ENCODE measurements at places on chromosomes 1 and 21. TPM values are rescaled to one million over a fixed set of nuclear protein-coding genes. Genes with fewer than 3 reads are reported as not detected.

GPA33 gene
- 0.26 TPM for total RNA-seq

CAPN9 gene
- 9.3 TPM for total RNA-seq

TM2D1 gene
- total RNA-seq, result 32.6 TPM

GRCh38 chr1:174788981-174789380 is 210.8 kb upstream of the CACYBP start:
- H3K4me3 ChIP-seq, result no peak overlapping the region
- H3K27me3 ChIP-seq, result no peaks in the 10 kb centered on the region
- H3K4me1 ChIP-seq, result no peaks in the 10 kb centered on the region
- DNase-seq, result no peak
- no peaks in the 10 kb centered on the region for H3K36me3 ChIP-seq

DNA sequence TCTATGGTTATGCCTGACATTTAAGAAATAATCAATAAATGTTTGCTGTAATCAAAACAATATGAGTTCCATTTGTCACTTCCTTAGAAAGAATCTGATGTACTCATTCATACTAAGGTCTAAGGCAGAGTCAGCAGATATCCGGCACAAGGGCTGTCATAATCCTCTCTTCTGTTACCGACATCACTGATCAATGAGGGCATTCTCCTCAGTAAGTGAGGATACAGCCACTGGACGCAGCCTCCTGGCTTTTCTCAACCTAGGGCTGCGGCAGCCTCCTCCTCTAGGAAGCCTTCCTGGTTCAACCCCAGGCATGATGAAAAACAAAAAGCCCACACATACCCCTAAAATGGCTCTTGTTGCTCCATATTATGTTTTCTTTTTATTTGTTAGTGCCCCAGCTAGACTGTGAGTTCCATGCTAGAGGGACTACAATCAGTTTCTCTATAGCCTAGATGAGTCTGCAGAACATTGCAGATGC is 40.7 kb upstream of the TENT5C start:
- DNase-seq, result no peak
- H3K27me3 ChIP-seq, result no peaks in the 10 kb centered on the region
- H3K36me3 ChIP-seq, result no peaks in the 10 kb centered on the region
- H3K4me3 ChIP-seq, result no peak overlapping the region

DNA sequence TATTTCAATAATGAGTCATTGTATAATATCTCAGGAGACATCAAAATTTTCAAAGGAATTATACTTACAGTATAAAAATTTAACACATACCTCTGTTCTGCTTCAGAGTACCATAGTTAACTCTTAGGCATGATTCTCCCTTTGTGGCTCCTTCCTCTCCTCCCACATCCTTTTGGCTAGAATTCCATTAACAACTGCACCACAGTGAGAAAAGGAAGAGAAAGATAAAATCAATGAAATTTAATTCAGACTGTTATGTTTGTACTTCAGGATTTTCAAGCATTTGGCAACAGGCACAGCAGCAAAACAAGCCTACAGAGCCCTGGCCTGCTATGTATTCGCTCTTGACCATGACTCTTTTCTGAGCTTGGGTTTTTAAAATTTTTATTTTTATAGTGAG is 57.2 kb upstream of the SGIP1 start:
- no peaks in the 10 kb centered on the region for H3K4me1 ChIP-seq
- no peak overlapping the region for H3K4me3 ChIP-seq
- no peak for DNase-seq
- no peaks in the 10 kb centered on the region for H3K36me3 ChIP-seq
- H3K27me3 ChIP-seq, result no peaks in the 10 kb centered on the region
- H3K27ac ChIP-seq, result no peak overlapping the region

GRCh38 chr1:189851806-189852367 is 625.8 kb downstream of the BRINP3 start:
- no peaks in the 10 kb centered on the region for H3K36me3 ChIP-seq
- H3K4me1 ChIP-seq, result no peaks in the 10 kb centered on the region
- H3K4me3 ChIP-seq, result no peak overlapping the region
- H3K27ac ChIP-seq, result no peak overlapping the region
- no peaks in the 10 kb centered on the region for H3K27me3 ChIP-seq

- H3K27ac ChIP-seq, result no peak overlapping the region
- H3K4me3 ChIP-seq, result no peak overlapping the region
- H3K27me3 ChIP-seq, result peaks cover 8% of the 10 kb centered on the region
- H3K36me3 ChIP-seq, result no peaks in the 10 kb centered on the region
- H3K4me1 ChIP-seq, result no peaks in the 10 kb centered on the region
- no peak for DNase-seq
These were observed 4.6 kb upstream of the NKAIN1 start for GRCh38 chr1:31244326-31244725.

DNA sequence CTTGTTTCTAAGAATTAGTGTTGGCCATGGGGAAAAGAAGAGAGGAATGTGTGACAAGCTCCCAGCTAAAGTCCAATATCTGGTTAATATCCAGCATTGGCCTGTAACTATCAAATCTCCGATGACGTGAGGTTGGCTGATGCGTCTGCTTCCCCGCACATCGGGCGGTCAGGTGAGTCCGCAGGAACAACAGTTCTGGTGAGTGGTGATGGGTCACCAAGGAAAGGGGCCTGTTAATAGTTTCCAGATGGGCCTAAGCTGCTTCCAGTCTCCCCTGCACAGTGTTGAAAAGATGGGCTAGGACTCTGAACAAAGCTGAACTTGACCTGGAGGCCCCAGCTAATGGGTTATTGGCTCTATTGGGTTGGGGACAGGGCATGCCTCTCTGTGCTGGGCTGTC is 193.1 kb upstream of the EDN2 start:
- no peak overlapping the region for H3K4me3 ChIP-seq
- H3K36me3 ChIP-seq, result no peaks in the 10 kb centered on the region
- H3K27me3 ChIP-seq, result no peaks in the 10 kb centered on the region
- no peak for DNase-seq
- no peaks in the 10 kb centered on the region for H3K4me1 ChIP-seq

DNA sequence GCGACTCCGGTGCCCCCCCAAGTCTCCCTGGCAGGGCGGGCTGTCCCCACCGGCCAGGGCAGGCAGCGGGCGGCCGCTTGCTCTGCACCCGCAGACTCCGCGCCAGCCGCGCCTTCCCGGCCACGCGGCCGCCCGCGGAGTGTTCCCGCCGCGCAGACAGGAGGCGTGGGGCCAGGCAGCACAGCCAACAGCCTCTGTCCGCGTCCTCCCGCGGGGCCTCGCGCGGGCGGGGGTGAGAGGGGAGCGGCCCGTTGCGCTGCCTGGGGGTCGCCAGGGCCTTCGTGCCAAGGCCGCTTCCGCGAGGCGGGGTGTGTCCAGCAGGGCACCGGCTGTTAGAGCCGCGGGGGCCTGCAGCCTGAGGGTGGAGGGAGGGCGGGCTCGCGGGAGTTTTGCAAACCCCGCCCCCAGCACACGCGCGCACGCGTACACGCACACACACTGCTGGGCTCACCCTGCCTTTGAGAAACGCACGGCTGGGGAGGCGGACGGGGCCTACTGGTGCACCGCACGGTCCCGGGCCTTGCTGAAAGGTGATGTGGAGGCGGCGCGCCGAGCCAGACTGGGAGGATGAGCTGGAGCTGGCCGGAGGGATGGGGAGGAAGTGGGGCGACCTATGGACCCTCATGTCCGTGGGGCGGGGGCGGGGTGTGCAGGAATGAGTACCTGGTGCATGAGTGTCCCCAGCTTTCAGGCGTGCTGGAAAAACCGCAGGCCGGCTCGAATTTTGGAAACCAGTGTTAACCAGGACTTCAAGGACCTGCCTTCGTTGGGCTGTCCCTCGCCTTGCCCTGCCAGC is 41.5 kb downstream of the KIAA1614 start:
- peak overlapping the region; percentile 61 for H3K4me3 ChIP-seq
- H3K27me3 ChIP-seq, result no peaks in the 10 kb centered on the region
- H3K27ac ChIP-seq, result peak overlapping the region; percentile 43

GRCh38 chr1:226664413-226665101 is 74.5 kb downstream of the ITPKB start:
- no peak overlapping the region for H3K4me3 ChIP-seq
- H3K27ac ChIP-seq, result peak overlapping the region; percentile 57
- peaks cover 40% of the 10 kb centered on the region for H3K4me1 ChIP-seq
- no peaks in the 10 kb centered on the region for H3K27me3 ChIP-seq
- H3K36me3 ChIP-seq, result no peaks in the 10 kb centered on the region

Measured in lung (tissue), 17 donors.